Body of pancreas (tissue), 4 donors: ENCODE measurements at places on chromosomes 1 and 21.

- DNase-seq: peak; percentile 40
Observed at GRCh38 chr1:42417166-42417565, 36.6 kb downstream of the RIMKLA start.

DNA sequence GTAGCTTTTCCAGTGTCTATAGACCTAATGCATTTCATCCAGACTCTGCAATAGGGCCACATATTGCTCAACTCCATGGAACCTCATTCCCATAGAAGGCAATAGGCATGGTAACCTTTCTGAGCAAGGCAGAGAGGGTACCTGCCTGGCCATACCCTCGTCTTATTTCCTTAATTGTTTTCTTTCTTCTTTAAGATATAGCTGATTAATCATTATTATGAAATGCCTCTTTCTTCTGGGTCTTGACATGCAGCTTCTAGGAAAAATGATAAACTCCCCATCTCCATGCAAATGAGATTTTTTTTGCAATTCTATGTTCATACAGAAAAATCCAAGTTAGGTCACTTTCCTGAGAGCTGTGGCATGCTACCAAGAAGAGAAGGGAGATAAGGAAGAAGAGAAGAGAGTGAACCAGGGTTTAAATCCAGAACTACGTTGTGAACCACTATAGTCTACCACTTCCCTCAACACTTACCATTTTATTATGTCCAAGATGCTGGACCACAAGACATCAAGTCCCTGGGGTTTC lies 33.0 kb upstream of the IL20 start:
- no peak for DNase-seq

GRCh38 chr1:12462586-12462985 lies 155.4 kb downstream of the DHRS3 start:
- no peak for DNase-seq

- DNase-seq: no peak
Observed at GRCh38 chr1:31957701-31958674, 19.8 kb upstream of the PTP4A2 start.

- no peak for DNase-seq
Observed at GRCh38 chr1:226880372-226881287, 10.2 kb downstream of the PSEN2 start.

GRCh38 chr1:209207701-209208286 lies 375.7 kb upstream of the CAMK1G start:
- peak; percentile 56 for DNase-seq

GRCh38 chr21:36450511-36450910 lies 29.4 kb downstream of the CLDN14 start:
- no peak for DNase-seq

DNA sequence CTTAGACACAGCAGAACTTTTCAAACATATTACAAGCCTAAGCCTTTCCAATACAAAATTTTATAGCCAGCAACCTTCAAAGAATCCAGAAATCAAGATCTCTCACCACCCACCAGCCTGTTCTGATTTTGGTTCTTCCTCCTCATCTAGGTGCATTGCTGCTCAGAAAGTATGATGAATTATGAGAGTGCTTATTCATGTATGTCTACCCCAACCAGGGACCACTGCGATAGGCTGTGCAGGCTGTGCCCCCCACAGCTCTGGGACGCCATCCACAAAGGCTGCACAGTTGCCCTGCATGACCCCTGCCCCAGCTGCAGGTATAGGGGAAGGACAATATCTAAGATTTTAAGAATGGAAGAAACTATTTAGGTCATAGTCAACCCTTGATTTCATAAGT lies 55.4 kb downstream of the WDR64 start:
- DNase-seq: no peak

- peak; percentile 34 for DNase-seq
Observed at GRCh38 chr1:165161130-165161529, 195.4 kb downstream of the LMX1A start.

GRCh38 chr1:207910591-207911354 lies at the start of gene CD34:
CD34 (minus strand) TSS chr1:207911125; CDS start chr1:207911080, 45 bp downstream.
- DNase-seq: peak; percentile 20

DNA sequence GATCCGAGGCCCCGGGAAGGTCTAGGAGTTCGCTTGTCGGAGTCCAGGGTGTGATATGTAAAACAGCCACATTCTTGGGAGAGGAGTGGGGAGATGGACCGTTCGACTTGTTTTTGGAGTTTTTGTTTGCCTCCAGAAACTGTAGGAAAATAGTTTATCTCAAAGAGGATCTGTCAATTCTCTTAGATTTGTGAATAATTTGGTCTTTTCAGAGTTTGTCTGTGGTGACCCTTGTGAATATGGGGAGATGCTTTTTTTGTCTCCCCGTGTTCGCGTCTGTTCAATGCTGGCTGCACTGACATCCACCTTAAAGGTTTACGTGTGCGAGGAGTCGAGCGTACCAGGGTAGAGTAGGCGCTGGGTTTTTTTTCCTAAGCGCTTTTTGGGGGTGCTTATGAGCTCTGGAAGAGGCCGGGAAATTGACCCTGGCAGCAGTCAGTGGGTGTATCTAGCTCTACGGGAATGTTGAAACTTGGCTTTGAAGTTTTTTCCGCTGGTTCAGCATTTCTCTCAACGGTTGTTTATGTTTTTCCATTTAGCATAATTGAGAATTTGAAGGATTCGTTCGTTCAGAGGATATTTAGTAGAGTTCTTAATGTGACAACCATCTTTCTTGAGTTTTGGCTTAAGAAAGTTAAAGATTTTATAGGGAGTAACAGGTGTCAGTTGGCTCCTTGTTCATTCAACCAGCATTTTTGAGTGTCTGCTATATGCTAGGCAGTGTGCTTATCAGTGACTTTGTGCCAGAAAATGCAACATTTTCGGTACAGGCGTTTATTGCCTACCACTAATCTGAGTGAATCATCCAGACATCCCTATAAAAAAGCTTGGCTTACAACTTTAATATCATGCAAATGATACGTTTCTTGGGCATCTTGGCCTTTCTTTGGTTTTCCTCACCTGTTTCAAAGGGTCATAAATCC lies 1.2 kb downstream of the SZRD1 start:
- DNase-seq: no peak

DNA sequence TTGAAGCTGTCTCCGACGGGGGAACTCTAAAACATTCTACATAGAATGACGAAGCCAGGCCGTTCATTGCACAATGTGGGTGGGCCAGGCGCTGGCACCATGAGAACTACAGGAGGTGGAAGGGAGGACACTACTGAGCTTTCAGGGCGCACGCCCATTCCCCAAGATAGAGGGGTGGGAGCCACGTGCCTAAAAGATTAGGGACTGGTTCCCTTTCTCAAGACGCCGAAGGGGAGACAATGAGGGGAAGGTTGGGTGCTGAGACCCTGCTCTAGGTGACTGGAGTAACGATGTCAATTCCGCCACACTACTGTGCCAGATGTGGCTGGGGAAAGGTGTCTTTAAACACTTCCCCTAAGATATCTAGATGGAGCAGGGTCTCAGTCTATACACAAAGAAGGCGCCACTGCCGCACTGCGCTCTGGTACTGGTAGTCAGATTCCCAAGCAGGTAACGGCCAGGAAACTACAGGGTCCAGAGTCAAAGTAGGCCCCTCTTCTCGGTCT lies 782 bp downstream of the CSDE1 start:
- peak; percentile 32 for DNase-seq

DNA sequence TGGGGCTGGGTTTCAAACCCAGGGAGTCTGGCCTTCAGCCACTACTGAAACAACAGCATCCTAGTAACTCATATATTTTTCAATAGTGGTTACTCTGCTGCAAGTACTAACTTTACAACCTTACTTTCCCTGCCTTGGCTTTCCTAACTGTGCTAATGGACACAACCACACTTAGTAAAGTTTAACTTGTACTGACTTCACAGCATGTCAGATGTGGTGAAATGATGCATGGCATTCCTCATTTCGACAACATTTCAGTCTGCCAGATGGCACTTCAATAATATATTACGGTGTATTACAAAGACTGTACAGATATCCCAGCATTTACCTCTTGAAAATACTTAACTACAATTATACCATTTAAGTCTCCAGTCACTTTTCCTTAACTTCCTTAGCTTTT lies 27.8 kb downstream of the LRRC7 start:
- no peak for DNase-seq

GRCh38 chr1:5999711-6000443 lies 7.7 kb upstream of the NPHP4 start:
- DNase-seq: peak; percentile 3

- DNase-seq: no peak
Observed at GRCh38 chr1:29368936-29369932, 132.9 kb downstream of the PTPRU start.
